HAP-1 (cell line): ENCODE measurements at places on chromosomes 12 and 14.

GRCh38 chr12:104641862-104642261, 185.1 kb downstream of the CHST11 start:
- no peak for DNase-seq

GRCh38 chr12:14773685-14774073, 29.6 kb downstream of the WBP11 start:
- DNase-seq, result no peak

- DNase-seq, result peak; percentile 34
These were observed 1.6 kb downstream of the CMKLR1 start for GRCh38 chr12:108337235-108338223.

DNA sequence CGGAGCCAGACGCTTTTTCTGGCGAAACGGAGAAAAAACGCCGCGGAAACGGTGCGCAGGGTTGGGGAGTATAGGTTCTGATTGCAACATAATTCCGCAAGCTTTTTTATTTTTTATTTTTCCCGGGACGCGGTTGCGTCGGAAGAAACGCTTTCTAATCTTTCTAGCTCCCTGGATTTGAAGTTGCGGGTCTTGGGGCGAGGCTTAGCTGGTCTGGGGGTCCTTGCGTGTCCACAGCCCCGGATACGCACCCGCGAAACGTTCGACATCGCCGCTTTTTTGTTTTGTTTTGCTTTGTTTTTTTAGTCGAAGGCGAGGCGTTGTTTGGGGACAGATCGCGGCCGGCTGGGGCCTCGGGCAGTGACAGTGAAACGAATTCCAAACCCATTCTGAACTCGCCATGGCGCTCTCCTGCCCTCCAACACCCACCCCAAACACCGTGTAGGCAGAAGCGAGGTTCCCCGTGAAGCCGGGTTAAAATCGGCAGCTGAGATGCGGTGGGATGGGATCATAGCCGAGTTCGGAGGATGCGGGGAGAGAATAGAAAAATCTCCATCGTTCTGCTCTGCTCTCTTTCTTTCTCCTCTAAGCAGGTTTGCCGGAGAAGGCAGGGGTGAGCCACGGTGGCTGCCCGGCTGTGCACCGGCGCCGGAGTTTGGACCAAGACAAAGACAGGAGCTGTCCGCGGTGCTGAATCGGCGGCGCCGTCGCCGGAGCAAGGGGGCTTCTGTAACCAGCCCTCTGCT, 8.1 kb upstream of the LHX5 start:
- DNase-seq, result peak; percentile 36

GRCh38 chr12:40226705-40227104, 1.9 kb downstream of the LRRK2 start:
- DNase-seq, result no peak
